ENCODE measurements at places on chromosomes 1 and 21. TPM values are rescaled to one million over a fixed set of nuclear protein-coding genes. Genes with fewer than 3 reads are reported as not detected.
A peak's percentile ranks its signal among the peaks of the same experiment; 100 is the strongest.

GRCh38 chr1:172578586-172578985 lies 45.6 kb downstream of the SUCO start:
- H3K4me3 ChIP-seq: no peak overlapping the region
- no peaks in the 10 kb centered on the region for H3K36me3 ChIP-seq
- no peaks in the 10 kb centered on the region for H3K27me3 ChIP-seq
- H3K4me1 ChIP-seq: no peaks in the 10 kb centered on the region
- H3K27ac ChIP-seq: no peak overlapping the region

- no peak overlapping the region for H3K27ac ChIP-seq
- no peaks in the 10 kb centered on the region for H3K4me1 ChIP-seq
- H3K36me3 ChIP-seq: no peaks in the 10 kb centered on the region
- no peak for DNase-seq
These were observed 135.7 kb downstream of the CNIH3 start for GRCh38 chr1:224751624-224752311.

ZNF648 gene
- 1.7 TPM for total RNA-seq

DNA sequence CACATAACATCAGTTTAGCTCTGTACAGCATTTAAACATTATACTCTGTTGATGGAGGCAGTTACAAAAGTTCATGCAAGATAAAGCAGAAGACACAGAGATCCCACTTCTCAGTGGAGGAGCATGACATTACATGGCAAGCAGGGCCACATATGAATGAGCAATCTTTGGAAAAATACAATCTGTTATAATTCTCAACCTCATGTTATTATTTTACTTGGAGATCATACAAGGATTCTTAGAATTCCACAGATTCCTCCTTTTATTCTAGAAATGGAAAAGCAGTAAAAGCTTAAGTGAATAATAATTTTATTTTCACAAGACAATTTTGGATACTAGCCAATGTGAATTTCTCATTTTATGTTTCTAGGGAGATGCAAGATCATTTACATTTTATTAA lies 66.6 kb downstream of the IFI44 start:
- no peak overlapping the region for H3K27ac ChIP-seq
- no peaks in the 10 kb centered on the region for H3K27me3 ChIP-seq
- no peaks in the 10 kb centered on the region for H3K36me3 ChIP-seq
- H3K4me3 ChIP-seq: no peak overlapping the region

DNA sequence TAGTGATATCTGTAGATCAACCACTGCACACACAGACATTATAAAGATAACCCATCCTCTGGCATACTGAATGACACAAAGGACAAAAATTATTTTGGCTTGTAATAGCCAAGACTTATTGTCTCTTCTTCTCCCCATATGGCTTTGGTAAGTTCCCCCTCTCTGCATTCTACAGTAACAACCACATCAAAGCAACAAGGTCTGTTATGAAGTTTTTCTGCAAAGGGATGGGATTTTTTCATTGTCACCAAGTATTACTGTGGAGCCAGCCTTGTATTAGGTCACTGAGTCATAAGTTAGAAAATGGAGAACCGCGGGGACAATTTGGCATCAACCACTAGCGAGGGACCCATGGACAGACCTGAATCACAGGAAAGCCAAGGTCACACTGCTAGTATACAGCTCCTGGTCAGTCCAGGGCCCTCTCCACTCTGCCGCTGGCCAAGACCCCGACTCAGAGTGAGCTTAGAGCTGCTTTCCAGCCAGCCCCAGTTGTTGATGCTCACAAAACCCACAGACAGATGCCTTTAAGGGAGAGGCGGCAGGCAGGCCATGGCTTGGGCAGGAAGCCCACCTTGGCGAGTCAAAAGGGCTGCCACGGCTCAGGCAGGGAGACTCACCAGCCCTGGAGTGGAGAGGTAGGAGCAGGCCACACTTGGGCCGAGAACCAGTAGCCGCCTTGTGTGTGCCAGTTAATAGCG lies 6.0 kb downstream of the PABPC4 start:
- no peaks in the 10 kb centered on the region for H3K27me3 ChIP-seq
- H3K36me3 ChIP-seq: no peaks in the 10 kb centered on the region
- no peak for DNase-seq
- no peak overlapping the region for H3K4me3 ChIP-seq
- no peak overlapping the region for H3K27ac ChIP-seq

DNA sequence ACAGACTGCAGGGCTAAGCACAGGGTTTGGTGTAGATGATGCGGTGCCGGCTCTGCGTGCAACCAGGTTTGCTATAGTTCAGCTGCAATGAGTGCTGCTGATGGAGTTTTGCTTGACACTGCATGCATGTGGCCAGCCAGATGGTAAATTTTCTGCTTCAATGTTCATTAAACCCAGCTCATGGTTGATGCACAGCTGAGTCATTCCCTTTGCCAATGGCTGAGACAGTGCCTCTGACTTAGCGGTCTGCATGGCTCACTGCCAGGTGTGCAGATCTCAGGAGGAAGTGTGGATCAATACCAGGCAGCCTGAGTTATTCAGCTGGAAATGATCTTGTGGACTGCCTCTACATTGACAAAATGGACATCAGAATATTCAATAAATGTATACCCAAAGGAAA lies 172.7 kb upstream of the ZP4 start:
- no peaks in the 10 kb centered on the region for H3K27me3 ChIP-seq
- H3K36me3 ChIP-seq: no peaks in the 10 kb centered on the region
- H3K4me3 ChIP-seq: no peak overlapping the region
- H3K4me1 ChIP-seq: no peaks in the 10 kb centered on the region

- H3K4me1 ChIP-seq: no peaks in the 10 kb centered on the region
- H3K27ac ChIP-seq: no peak overlapping the region
- no peak overlapping the region for H3K4me3 ChIP-seq
- no peaks in the 10 kb centered on the region for H3K27me3 ChIP-seq
These were observed 31.3 kb downstream of the INPP5B start for GRCh38 chr1:37915476-37916093.

GRCh38 chr1:53125623-53126360 lies 16.6 kb downstream of the SLC1A7 start:
- no peak for DNase-seq
- no peak overlapping the region for H3K4me3 ChIP-seq
- no peaks in the 10 kb centered on the region for H3K27me3 ChIP-seq
- H3K36me3 ChIP-seq: no peaks in the 10 kb centered on the region
- H3K4me1 ChIP-seq: peaks cover 33% of the 10 kb centered on the region

- H3K36me3 ChIP-seq: no peaks in the 10 kb centered on the region
- no peak overlapping the region for H3K4me3 ChIP-seq
- H3K27me3 ChIP-seq: no peaks in the 10 kb centered on the region
- no peak for DNase-seq
These were observed 162.0 kb downstream of the HUNK start for GRCh38 chr21:32034850-32035249.

GSTM1 gene
- total RNA-seq: 9.4 TPM

BRDT gene
- not detected for total RNA-seq

- no peaks in the 10 kb centered on the region for H3K27me3 ChIP-seq
- no peak overlapping the region for H3K4me3 ChIP-seq
- no peaks in the 10 kb centered on the region for H3K4me1 ChIP-seq
- no peaks in the 10 kb centered on the region for H3K36me3 ChIP-seq
- no peak overlapping the region for H3K27ac ChIP-seq
These were observed 161.3 kb downstream of the CLEC20A start for GRCh38 chr1:178335426-178335825.

PAQR6 gene
- 1.2 TPM for total RNA-seq

- H3K4me3 ChIP-seq: no peak overlapping the region
- H3K27me3 ChIP-seq: no peaks in the 10 kb centered on the region
- no peaks in the 10 kb centered on the region for H3K36me3 ChIP-seq
- peaks cover 25% of the 10 kb centered on the region for H3K4me1 ChIP-seq
- peak overlapping the region; percentile 97 for H3K27ac ChIP-seq
- DNase-seq: peak; percentile 91
These were observed 41.0 kb upstream of the COL18A1 start for GRCh38 chr21:45363921-45364467.

- no peaks in the 10 kb centered on the region for H3K4me1 ChIP-seq
- no peak overlapping the region for H3K4me3 ChIP-seq
- H3K27ac ChIP-seq: no peak overlapping the region
- no peaks in the 10 kb centered on the region for H3K36me3 ChIP-seq
These were observed 23.4 kb upstream of the ADARB1 start for GRCh38 chr21:45050797-45051489.

DNA sequence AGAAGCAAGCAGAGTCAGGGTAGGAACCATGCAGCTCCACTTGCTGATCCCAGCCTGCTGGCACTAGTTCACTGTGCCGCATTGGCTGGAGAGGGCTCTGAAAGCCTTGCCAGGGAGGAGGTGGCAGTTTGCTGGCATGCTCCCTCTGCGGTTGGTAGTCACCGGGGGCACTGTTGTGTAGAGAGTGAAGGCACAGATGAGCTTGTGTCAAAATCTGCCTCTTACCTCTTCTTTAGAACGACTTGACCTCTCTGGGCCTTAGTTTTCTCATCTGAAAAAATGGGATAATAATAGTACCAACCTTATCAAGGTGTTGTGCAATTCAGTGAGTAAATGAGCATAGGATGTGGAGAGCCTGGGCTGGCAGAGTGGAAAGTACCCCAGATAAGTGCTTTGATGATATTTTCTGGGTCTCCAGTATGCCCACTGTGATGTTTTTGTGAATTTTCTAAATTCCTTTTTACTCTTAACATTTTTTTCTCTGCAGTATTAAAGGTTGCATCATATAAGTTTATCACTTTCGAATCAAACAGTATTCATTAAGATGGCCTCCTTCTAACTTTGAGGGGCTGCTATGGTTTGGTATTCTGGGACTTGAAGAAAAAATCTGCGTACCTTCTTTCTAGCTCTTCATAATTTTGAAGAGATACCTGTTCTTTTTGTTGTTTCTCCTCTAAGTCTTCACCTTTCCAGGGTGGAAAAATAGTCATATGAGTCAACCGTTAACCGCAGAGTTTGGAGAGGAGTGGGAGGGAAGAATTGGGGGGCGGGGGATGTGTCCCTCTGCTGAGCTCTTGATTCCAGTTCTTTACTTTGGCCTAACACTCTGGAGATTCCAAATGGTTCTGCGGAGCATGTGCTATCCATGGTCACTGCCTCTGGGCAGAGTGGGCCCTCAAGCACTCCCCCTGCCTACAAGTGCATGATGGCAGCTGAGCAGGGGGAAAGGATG lies 26.8 kb downstream of the SZRD1 start:
- DNase-seq: no peak
- peak overlapping the region; percentile 26 for H3K27ac ChIP-seq
- peaks cover 14% of the 10 kb centered on the region for H3K4me1 ChIP-seq
- H3K36me3 ChIP-seq: no peaks in the 10 kb centered on the region

GRCh38 chr1:121408354-121408753 lies 223.6 kb downstream of the SRGAP2C start:
- no peak overlapping the region for H3K27ac ChIP-seq
- H3K4me3 ChIP-seq: no peak overlapping the region
- no peaks in the 10 kb centered on the region for H3K27me3 ChIP-seq
- H3K4me1 ChIP-seq: no peaks in the 10 kb centered on the region

TRAF3IP3 gene
- total RNA-seq: 1.3 TPM

DNA sequence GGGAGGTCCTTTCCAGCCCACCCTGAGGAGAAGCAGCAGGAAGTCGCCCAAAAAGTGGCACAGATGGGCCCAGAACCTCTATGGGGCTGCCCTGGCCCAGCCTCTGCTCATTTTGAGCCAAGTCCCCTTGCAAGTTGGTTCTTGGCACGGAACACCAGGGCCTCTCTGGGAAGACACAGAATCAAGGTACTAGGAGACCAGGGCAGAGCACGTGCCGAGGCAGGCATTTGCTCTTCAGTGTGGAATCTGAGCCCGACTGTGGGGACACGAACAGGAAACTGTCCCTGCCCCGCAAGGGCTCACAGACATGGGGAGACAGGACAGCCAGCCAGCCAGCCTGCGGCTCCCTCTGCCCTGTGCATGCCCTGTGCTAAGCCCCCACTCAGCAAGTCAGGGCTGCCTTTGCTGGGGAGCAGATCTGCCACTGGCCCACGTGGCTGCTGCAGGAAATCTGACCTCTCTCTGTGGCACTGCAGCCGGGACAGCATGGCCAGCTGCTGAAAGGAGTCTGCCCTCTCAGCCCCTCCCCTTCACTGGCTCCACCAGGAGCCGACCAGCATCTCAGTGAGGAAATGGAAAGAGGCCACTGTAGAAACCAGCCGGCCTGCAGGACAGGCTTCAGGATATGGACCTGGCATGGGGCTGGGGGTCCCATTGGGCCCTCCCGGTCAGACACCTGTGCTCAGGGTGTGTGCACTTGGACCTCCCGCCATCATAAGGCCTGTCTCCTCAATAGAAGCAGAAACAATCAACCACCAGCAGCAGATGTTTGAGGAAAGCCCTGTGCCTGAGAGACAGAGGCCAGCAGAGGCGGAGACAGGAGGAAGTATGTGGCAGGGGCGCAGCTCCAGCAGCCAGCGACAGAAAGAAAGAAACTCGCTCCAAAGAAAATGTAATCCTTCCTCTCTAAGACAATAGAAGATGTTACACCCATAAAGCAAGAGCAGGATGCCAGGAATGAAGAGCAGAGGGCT lies 3.7 kb downstream of the ARHGEF16 start:
- peaks cover 6% of the 10 kb centered on the region for H3K27me3 ChIP-seq
- H3K27ac ChIP-seq: no peak overlapping the region
- no peak for DNase-seq
- H3K4me1 ChIP-seq: peaks cover 13% of the 10 kb centered on the region
- no peak overlapping the region for H3K4me3 ChIP-seq

KLF17 gene
- 1.9 TPM for total RNA-seq

DNA sequence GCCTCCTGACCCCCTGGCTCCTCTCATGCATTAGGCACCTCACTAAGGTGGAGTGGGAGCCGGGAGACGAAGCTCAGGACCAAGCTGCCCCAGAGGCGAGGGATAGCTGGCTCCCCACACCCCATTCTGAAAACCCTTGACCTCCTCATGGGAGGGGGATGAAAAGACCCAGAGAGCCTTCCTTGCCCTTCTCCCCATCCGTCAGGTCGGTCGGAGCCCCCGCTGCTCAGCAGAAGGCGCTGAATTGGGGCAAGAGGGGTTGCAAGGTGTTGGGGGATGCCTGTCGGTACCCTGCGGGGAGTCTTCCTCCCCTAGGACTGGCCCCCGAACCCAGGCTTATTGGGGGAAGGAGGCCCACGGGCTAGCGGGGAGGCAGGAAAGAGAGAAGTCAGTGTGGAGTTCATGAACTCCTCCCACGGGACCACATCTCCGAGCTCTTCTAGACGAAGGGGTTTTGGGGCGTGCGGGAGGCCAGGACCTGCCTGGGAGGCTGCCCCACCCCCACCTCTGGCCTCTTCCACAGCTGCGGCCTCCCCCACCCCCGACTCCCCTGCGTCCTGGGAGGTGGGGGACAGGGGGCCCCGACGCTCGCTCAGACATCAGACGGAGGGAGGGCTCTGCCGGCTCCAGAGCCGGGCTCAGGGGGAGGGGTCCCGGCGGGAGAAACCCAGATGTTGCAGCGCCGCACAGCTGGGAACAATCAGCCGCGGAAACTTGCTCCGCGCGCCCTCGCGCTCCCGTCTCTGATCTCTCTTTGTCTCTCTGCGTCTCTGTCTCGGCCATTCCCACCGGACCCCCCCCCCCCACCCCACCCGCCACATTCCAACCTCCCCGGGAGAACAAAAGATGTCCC lies 719 bp downstream of the MFAP2 start:
- peak overlapping the region; percentile 87 for H3K27ac ChIP-seq
- H3K27me3 ChIP-seq: no peaks in the 10 kb centered on the region
- peak overlapping the region; percentile 76 for H3K4me3 ChIP-seq

DNA sequence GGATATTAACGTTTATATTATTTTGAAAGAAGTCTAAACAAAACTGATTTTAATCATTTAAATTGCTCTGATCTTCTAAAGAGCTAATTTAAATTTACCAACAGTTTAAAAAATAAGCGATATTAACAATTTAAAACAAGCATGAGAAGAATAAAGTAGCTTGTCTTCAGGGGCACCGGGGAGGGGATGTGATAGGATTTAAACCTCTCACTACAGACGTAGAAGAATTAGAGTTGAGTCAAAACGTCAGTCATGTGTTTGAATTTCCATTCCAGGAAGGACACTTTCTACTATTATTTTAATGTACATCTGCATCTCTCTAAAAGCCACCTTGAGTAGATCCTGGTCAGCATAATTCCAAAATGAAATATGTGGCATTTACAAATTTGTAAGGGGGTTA lies 58.2 kb upstream of the TPTE start:
- H3K27me3 ChIP-seq: no peaks in the 10 kb centered on the region
- no peaks in the 10 kb centered on the region for H3K36me3 ChIP-seq
- H3K27ac ChIP-seq: no peak overlapping the region
